ENCODE measurements at places on chromosomes 2 and 18.

- no peak for DNase-seq
Observed at GRCh38 chr2:21860907-21861306, 737.1 kb downstream of the TDRD15 start.

GRCh38 chr18:2894131-2894840 lies 47.5 kb downstream of the EMILIN2 start:
- peak; percentile 58 for DNase-seq

GRCh38 chr2:29119211-29119610 lies 4.0 kb downstream of the CLIP4 start:
- DNase-seq, result no peak

DNA sequence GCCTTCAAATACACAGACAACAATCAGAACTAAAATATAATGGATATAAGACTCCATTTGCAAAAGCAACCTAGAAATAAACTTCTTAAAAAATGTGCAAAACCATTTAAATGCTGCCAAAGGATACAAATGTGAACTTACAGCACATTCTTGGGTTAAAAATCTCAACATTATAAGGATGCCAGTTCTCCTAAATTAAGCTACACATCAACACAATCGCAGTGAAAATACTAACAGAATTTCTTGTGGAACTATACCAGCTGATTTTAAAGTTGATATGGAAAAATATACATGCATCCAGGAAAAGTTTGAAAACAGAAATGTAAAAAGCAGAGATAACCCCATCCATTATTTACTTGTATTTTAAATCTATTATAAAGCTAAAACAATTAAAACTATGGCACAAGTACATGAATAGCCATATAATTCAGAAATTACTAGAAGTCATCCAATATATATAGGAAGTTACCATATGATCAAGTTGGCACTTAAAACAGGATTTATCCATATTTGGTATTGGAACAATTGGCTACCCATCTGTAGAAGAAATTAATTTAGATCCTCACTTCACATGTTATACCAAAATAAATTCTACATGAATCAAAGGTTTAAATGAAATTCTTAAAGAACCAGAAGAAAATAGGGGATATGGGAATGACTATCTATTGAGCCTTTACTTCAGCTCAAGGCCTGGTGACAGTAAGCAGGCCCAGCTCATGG lies 151.7 kb upstream of the GLI2 start:
- DNase-seq, result no peak

DNA sequence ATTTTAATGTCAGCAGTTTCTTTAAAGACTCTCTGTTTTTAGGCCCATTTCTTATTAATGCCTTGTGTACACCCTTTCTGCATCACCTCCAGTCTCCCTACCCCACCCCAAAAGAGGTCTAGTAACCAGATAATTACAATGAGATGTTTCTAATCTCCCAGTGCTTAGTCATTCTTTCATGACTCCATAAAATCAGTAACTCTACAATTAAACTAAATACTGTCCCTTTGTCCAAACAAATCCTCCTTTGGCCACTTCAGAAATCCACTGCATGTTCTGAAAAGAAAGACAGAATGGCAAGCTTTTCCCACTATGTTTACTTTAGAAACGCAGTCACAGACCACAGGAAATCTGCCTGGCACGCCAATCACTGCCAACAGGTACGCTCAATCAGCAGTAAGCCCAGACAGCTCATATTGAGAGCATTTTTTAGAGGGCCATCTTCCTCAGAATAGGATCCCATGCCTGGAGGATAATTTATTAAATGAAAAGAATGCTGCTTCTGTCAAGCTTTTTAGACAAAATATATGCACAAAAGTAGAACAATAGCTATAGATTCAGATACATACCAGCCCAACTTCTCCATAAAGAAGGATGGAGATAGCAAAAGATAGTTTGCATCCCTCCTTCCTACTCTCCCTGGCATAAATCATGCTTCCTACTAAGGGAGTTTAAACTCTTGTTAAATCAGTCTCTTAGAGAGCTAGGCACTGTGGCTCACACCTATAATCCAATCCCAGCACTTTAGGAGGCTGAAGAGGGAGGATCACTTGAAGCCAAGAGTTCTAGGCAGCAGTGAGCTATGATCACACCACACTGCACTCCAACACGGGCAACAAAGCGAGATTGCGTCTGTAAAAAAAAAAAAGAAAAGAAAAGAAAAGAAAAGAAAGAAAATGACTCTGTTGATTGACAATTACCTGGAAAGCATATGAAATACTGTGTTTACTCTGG lies 14.6 kb downstream of the CLASP1 start:
- DNase-seq, result no peak

GRCh38 chr2:155256803-155257202 lies 558.3 kb downstream of the KCNJ3 start:
- no peak for DNase-seq

GRCh38 chr2:214311031-214311533 lies 99.8 kb upstream of the VWC2L start:
- no peak for DNase-seq

DNA sequence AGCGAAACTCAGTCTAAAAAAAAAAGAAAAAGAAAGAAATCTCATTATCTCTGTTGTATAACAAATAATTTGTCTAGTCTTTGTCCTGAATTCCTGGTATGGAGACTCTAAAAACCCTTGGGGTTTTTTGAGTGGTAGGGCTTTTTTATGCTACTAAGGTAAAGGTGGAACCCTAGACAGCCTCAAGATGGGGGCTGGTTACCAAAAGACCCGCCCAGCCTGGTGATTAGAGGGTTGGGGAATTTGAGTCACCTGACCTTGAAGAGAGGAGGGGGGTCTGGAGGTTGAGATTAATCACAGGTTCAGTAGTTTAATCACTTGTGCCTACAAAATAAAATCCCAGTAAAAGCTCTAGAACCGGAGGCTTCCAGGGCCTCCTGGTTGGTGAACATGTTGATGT lies 17.6 kb downstream of the SOWAHC start:
- no peak for DNase-seq

DNA sequence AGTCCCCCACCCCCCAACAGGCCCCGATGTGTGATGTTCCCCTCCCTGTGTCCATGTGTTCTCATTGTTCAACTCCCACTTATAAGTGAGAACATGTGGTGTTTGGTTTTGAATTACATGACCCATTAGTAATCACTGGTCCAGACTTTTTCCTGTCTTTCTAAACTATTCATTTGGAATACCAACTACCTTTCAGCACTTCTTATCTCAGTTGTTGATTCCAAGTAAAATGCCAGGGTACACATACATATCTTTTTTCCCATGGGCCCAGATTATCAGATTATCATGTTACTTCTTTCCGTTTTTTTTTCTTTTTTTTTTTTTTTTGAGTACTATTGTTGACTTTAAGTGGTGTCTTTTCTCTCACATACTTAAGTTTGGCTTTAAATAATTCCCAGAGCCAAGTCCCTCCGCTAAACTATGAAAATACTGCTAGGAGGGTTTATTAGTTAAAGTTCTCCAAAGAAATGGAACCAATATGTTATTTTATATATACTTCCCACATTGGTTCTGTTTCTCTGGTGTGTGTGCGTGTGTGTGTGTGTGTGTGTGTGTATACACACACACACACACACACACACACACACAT lies 389.3 kb downstream of the IRS1 start:
- DNase-seq, result no peak

- no peak for DNase-seq
Observed at GRCh38 chr18:61085761-61086160, 247.5 kb upstream of the CDH20 start.

DNA sequence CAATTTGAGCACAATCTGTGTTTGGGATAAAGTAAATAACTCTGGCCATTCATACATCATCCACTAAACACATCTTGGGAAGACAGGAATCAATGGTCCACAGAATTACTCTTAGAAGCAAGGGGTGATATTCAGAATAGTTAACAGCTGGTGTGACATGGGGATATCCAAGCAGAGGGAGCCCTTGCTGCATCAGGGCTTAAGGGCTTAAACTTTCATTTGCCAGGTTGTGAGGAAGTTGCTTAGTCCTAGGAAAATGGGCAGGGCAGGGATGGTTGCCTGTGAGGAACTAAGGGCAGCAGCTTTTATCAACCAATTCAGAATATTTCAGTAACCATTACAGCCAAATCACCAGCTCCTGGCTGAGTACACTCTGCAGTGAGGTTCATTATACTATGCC lies 2.0 kb upstream of the ITGA6 start:
- no peak for DNase-seq

- DNase-seq, result no peak
Observed at GRCh38 chr2:235954888-235955480, 213.2 kb downstream of the GBX2 start.

GRCh38 chr18:63997041-63997440 lies 27.2 kb downstream of the SERPINB8 start:
- no peak for DNase-seq

- DNase-seq, result no peak
Observed at GRCh38 chr2:134011936-134012586, 241.8 kb upstream of the MGAT5 start.

GRCh38 chr2:159185401-159186130 lies 100.9 kb downstream of the WDSUB1 start:
- no peak for DNase-seq

GRCh38 chr18:69401226-69401971 lies 711 bp downstream of the DOK6 start:
- no peak for DNase-seq

DNA sequence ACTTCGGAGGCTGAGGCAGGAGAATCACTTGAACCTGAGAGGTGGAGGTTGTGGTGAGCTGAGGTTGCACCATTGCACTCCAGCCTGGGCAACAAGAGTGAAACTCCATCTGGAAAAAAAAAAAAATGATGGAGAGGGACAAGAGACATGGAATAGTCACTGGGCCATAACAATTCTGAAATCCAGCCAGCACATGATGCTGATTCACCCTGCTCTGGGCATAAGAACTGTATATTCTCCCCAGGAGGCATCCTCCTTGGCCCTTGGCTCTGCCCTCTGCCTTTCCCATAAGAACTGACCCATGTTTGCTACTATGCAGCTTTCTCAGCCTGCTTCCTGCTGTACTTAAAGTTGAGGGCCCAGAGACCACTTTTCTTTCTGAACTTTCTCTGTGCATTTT lies 297.7 kb downstream of the GBX2 start:
- DNase-seq, result no peak

- DNase-seq, result no peak
Observed at GRCh38 chr2:46552079-46552478, 72.7 kb downstream of the TMEM247 start.

DNA sequence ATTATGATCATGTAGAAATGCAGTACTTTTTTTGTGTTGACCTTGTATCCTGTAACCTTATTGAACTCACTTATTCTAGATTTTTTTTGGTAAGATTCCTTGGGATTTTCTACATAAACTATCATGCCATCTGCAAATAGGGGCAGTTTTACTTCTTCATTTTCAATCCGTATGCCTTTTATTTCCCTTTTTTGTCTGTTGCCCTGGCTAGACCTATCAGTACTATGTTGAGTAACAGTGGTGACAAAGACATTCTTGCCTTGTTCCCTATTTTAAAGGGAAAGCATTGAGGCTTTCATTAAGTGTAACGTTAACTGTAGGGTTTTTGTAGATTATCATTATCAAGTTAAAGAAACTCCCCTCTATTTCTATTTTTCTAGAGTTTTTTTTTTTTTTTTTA lies 92.3 kb downstream of the LYPD1 start:
- DNase-seq, result no peak

DNA sequence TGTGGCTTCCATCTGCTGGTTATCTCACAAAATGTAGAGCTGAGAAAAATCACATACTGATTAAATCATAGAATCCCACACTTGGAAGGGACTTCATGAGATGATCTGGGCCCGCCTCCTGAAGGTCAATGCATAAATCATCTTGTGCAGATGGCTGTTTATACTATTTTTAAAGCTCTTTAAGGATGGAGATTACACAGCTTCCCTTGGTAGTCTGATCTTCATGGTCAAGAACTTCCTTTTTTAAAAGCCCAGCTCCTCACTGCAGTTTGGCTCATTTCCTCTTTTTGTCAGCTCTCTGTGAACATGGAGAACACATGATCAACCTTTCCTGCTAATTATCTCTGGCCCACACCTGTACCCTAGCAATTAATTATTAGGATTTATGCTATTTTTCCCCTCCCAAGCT lies 25.9 kb downstream of the GCG start:
- DNase-seq, result no peak
